ENCODE measurements at places on chromosomes 7 and 10. TPM values are rescaled to one million over a fixed set of nuclear protein-coding genes. Genes with fewer than 3 reads are reported as not detected.
A peak's percentile ranks its signal among the peaks of the same experiment; 100 is the strongest.

GRCh38 chr10:77531441-77532001 lies 106.1 kb downstream of the KCNMA1 start:
- no peak for DNase-seq

- DNase-seq, result no peak
Observed at GRCh38 chr7:85612514-85612913, 425.7 kb upstream of the SEMA3D start.

DNA sequence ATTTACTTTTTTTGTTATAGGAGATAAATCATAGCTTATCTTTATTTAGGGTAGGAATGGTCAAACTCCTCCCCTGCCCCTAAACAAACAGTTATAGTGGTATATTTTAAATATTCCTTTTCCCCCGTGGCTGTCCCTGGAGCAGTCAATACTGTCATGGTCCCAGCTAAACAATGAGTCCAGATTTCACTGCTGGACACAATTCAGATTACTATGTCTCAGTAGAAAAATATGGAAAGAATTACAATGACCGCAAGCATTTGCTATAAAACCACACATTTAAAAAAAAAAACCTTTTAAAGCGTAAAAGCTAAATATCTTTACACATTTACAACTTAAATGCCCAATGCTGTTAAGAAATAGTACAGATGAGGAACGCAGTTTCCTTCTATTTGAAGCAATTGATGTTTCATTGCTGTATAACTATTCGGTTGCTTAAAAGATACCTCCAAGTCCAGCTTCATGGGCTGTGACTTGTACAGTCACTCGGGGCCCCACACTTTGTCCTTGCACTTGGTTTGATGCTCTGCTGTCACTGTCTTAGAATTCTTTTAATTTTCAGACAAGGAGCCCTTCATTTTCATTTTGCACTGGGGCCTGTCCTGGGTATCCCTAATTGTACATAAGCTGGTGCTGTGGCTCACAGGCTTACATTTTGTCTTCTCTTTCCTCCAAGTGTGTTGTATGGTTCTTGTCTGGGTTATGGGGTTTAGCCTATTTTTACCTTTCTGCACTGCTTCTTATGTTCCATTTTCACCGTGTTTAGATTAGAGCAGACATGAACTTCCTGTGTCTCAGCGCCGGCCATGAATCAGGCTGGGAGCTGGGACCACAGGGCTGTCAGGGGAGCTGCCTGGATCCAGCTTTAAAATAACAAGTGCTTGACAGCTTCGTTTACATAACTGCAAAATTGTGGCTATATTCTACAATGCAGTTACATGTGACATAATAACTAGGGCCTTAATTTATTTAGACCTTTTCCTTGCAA lies 530.2 kb upstream of the FZD8 start:
- DNase-seq, result no peak

DNA sequence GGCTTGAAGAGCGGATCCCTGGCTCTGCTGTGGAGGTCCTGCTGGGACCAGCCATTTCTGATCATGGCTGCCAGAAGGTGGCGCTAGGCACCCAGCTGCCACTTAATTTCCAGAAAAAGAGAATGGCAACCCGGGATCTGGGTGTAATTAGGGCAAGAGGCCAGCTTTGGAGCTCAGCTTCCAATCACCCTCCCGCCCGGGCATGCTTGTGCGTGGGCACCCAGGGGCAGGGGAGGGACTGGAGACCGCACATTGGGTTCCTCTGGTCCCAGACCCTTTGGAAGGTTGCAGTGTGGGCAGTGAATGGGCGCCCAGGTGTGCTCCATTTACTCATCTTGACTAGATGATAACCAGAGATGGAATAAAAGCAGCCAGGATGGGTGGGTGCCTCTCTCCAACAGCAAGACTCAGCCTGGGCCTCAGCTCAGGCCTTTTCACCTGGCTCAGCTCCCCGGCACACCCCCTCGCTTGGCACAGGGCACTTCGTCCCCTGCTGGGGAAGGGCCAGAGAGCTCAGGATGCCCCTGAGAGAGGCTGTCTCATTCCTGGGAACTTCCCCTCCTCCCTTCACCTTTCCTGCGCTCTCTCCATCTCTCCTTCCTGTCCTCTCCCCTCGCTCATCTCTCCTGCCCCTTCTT lies 14.7 kb downstream of the FAM241B start:
- peak; percentile 65 for DNase-seq

CRHR2 gene
- not detected for total RNA-seq

DNA sequence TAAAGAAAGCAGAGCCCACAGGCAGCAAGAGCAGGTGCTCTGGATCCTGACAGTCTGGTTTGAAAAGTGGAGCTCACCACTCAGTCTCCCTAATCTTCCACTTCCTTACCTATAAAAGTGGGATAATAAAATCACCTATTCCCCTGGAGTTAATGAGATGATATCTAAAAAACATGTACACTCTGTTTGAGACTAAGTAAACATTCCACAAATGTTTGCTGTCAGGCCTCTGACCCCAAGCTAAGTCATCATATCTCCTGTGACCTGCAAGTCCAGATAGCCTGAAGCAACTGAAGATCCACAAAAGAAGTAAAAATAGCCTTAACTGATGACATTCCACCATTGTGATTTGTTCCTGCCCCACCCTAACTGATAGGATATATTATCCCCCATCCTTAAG lies 1324.5 kb downstream of the XPNPEP1 start:
- DNase-seq, result no peak

PLXNA4 gene
- total RNA-seq, result 8.3 TPM

GLCCI1 gene
- total RNA-seq, result 64.1 TPM

KAZALD1 gene
- 9.9 TPM for total RNA-seq

- no peak for DNase-seq
Observed at GRCh38 chr7:36961693-36962092, 237.4 kb upstream of the AOAH start.

GRCh38 chr7:64625114-64626082 lies 40.5 kb upstream of the ZNF107 start:
- DNase-seq, result no peak

GRCh38 chr10:7491949-7492659 lies 81.3 kb upstream of the SFMBT2 start:
- DNase-seq, result no peak

GRCh38 chr7:39451901-39452300 lies 114.3 kb upstream of the YAE1 start:
- DNase-seq, result peak; percentile 25
